ENCODE measurements at places on chromosomes 6 and 20.

- DNase-seq, result no peak
Measured at GRCh38 chr6:13718123-13718458, 6.5 kb upstream of the RANBP9 start.

DNA sequence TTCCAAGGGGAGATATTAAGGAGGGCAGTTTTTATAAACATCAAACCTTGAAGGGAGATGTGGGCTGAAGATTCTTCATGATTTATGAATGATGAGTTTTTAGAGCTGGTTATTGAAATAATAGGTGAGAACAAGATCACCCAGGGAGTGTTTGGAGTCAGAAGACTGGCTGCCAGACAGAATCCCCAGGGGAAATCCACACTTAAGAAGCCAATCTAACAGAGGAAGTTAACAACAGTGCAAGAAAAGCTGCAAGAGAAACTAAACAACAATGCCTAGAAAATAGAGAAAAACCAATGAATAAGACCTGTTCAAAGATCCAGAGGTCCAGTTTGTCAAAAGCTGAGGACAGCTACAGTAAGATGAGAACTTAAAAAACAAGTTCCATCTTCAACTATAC, 167.9 kb upstream of the MAN1A1 start:
- DNase-seq, result no peak

DNA sequence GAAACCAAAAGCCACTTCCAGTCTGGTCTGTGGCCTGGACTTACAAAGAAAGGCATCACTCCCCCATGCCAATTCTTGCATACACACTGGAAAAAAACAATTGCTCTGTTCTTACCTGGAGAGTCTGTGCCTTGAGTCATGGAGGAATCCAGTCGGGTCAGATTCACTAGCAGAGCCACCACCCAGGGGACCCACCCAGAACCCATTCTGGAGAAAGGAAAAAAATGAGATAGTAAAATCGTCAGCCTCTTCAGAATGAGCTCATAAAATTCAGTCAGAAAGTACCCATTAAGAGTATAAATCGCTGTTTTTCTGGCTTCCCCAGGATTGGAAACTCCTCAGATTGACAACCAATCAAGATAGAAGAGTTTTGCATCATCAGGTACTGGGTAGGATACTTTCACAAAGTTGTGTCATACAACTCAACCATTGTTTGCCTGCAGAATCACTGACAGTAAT, at the start of gene HLA-DOB:
Gene HLA-DOB (minus strand): TSS at position 257 of the 459 bp plus-strand sequence. CDS start 51 bp downstream, at position 206.
- no peak for DNase-seq

GRCh38 chr6:169646906-169647567, 54.8 kb downstream of the WDR27 start:
- no peak for DNase-seq

DNA sequence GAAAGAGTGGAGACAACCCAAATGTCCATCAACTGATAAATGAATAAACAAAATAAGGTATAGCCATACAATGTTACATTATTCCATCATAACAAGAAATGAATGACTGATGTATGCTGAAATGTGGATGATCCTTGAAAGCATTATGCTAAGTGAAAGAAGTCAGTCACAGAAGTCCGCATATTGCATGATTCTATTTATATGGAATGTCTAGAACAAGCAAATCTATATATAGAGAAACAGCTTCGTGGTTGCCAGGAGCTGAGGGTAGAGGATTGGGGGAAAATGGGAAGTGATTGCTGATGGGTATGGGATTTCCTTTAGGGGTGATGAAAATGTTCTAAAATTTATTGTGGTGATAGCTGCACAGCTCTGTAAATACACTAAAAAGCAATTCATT, 196.8 kb downstream of the ATXN1 start:
- DNase-seq, result no peak

GRCh38 chr6:82617648-82618047, 254.0 kb downstream of the TPBG start:
- DNase-seq, result no peak

DNA sequence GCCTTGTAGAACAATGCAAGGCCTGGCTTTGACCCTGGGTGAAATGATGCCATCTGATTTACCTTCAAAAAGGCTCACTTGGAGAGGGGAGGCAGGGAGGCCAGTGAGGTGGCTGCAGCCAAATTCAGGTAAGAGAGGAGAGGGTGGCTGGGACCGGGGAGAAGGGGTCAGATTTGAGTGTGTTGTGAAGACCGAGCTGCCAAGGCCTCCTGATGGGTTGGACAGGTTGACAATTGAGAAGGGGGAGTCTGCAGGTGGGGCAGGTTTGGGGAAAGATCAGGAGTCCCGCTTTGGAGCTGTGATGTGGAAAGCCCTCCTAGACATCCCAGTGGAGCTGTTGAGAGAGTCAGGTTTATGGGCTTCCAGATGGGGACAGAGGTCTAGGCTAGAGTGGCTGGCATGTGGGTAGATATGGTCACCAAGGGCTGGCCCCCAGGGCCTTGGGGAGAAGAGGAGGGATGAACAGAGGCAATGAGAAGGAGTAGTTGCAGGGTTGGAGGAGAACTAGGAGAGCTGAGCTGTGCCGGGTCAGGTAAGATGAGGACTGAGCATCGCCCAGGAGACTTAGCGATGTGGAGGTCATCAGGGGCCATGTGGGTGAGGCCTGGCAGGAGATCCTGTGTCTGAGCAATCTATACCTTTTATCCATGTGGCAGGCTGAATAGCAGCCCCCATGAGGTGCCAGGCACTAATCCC, 70.5 kb upstream of the TOX2 start:
- DNase-seq, result no peak

- no peak for DNase-seq
Measured at GRCh38 chr6:138044458-138044857, 62.8 kb downstream of the PERP start.

GRCh38 chr6:37882724-37883413, 63.3 kb downstream of the ZFAND3 start:
- no peak for DNase-seq

DNA sequence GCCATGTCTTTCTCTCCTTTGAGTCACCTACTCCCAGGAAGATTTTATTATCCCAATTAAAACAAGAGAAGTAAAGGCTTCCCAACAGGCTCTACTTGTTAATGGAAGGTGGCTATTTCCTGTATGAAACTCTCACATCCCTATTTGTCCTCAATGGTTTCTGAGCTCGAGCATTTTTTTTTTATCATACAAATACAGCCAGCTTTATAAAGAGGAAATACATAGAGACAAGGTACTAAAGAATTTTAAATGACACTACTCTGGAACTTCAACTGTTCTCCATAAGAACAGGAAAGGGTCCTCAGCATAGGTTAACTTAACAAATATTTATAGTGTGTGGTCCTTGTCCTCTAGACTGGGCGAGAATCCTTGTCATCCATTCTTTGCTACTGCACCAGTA, 41.0 kb downstream of the TSHZ2 start:
- no peak for DNase-seq

Measured in stimulated activated naive CD4-positive, alpha-beta T cell treated with Interleukin-2 at 50 U/mL for 16 hours (primary cell).